Stimulated activated CD4-positive, alpha-beta T cell treated with anti-CD3 and anti-CD28 coated beads, Interleukin-4, amount 100 ng/mL, for 4 hours (primary cell): ENCODE measurements at places on chromosomes 7 and 10.

- DNase-seq = no peak
Measured at GRCh38 chr7:15647309-15647708, 39.2 kb downstream of the MEOX2 start.

- no peak for DNase-seq
Measured at GRCh38 chr10:110399965-110400933, 95.5 kb upstream of the SMNDC1 start.

- DNase-seq = no peak
Measured at GRCh38 chr7:55308186-55308929, 56.8 kb upstream of the LANCL2 start.

DNA sequence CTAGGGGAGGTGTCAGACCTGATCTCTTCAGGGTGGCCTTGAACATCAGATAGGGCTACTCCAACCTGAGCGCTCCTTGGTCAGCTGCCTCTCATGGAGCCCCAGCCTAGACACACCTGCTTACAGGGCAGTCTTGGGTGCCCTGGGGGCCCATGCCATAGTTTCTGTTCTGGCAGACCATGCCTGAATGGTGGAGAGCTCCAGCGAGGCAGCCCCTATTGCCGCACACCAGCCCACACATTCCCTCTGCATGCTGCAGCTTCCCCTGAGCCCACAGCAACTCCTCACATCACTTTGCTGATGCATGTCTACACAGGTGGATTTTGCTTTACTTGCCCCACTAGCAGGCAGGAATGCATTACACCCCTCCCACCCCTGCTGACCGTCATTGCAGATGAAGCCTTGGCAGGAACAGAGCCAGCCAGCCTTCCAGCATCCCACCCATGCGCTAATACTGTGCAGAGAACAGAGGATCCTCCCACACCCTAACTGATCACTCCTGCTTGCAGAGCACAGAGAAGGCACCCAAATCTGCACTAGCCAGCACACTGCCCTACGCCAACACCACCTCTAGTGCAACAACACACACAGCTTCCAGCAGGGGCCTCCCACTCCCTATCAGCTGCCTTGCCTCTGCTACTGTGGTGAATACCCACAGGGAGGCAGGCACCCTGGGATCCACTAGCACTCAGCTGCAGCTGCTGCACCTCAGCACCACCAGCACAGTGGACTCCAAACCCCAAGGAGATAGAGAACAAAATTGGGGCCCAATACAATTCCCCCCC, 43.0 kb upstream of the GRM3 start:
- DNase-seq = no peak

DNA sequence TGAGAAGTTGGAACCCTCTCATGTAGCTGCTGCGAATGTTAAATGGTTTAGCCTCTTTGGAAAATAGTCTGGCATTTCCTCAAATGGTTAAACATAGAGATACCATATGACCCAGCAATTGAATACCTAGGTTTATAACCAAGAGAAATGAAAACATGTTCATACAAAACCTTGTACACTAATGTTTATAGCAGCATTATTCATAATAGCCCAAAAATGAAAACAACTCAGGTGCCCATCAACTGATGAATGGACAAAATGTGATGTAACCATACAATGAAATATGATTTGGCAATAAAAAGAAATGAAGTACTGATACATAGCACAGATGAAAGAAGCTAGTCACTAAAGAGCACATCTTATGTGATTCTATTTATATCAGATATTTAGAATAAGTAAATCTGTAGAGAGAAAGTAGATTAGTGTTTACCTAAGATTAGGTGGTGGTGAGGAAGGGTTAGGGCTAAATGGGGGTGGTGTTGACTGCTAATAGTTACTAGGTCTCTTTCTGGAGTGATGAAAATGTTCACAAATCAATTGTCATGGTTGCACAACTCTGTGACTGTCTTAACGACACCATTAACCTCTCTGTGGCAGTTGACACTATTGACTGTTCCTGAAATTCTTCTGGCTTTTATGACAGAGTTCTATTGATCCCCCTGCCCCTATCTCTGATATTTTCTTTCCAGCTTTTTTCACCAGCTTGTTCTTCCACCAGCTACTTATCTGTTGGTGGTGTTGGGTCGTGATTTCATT, 35.2 kb downstream of the VCL start:
- no peak for DNase-seq

GRCh38 chr7:85010306-85010705, 176.6 kb downstream of the SEMA3D start:
- DNase-seq = no peak

DNA sequence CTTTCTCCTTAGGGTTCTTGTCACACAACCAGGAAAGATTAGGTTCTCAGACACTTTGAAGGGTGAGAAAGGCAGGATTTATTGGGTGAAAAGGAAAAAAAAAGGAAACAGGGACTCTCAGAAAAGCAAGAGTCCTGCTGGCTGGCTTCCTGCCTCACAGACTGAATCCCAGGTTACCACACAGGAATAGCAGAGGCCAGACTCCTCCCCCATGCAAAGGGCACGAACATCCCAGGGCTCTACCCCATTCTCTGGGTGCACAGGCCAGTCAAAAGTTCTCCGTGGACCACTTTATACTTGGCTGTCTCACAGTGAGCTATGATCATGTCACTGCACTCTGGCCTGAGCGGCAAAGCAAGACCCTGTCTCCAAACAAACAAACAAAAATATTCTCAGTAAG, 42.6 kb downstream of the HOXA1 start:
- DNase-seq = no peak

DNA sequence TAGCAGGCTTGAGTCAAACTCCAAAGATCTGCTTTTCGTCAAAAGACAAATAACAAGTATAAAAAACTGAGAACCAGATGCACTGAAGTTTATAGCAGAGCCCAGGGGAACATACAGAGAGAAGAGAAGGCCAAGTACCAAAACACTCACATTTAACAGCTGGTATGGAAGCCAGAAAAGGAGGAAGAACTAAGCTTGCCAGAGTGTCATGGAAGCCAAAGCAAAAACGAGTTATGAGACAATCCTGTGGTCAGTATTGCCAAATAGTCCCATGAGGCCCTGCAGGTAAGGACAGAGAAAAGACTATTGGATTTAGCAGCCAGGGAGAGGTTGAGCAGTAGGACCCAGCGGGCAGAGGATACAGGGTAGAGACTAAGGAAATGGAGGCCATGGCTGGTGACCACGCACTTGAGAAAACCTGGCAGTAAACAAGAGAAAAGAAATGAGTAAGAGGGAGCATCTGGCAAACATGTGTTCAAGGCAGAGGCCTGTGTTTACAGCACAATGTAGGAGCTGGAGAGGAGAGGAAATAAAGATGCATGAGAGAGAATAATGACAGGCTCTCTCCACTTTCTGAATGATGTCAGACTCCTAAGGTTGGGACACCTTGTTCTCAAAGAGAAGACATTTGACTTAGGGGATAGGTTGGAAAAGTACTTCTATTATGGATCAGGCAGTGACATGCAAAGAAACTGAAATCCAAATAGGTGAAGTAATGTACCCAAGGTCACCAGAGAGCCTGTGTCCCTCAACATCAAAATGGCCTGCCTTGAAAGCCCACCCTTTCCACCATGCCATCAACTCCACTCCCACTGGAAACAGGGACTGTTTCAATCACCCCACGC, 9.1 kb downstream of the CREB3L2 start:
- DNase-seq = no peak

DNA sequence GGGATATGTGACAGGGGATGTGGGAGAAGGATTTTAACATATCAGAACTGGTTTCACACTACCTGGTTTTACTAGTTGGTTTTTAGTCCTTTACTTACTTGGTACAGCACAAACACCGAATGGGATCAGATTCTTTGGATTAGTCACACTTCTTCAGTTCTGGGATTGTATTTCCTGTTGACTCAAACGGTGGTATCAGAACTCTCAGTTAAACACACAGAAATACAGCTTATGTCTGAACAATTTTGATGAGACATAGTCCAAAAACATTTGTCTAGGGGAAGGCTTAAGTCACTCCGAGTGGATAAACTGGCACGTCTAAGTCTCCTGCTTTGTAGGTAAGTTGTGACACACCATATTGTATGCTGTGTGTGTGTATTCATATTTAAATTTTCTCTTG, 480.5 kb downstream of the PHTF2 start:
- DNase-seq = no peak

- DNase-seq = no peak
Measured at GRCh38 chr10:69497231-69497561, 45.9 kb downstream of the TSPAN15 start.

GRCh38 chr10:18010050-18010449, 58.3 kb downstream of the SLC39A12 start:
- no peak for DNase-seq

DNA sequence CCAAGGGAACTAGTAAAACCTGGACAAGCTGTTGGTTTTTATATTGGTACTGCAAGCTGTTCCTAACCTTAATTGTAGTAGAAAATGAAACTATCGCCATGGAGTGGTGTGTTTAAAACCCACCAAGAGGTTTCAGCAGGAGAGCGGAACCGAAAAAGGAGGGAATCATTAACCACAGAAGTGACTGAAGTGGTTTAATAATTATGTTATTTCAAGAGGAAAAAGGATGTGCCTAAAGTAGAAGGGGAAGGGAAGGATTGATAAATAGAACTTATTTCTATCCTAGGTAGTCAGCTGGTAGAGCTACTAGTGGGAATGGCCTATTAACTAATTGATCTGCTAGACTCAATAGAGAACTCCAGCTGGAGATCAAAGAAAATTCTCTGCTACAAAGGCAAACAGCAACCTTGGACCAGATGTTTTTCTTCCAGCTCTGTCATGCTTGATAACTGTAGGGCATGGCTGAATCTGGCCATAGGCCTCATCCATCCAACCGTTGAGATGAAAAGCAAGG, 91.8 kb downstream of the BAMBI start:
- DNase-seq = no peak

GRCh38 chr7:137954614-137955013, 47.3 kb downstream of the CREB3L2 start:
- no peak for DNase-seq

DNA sequence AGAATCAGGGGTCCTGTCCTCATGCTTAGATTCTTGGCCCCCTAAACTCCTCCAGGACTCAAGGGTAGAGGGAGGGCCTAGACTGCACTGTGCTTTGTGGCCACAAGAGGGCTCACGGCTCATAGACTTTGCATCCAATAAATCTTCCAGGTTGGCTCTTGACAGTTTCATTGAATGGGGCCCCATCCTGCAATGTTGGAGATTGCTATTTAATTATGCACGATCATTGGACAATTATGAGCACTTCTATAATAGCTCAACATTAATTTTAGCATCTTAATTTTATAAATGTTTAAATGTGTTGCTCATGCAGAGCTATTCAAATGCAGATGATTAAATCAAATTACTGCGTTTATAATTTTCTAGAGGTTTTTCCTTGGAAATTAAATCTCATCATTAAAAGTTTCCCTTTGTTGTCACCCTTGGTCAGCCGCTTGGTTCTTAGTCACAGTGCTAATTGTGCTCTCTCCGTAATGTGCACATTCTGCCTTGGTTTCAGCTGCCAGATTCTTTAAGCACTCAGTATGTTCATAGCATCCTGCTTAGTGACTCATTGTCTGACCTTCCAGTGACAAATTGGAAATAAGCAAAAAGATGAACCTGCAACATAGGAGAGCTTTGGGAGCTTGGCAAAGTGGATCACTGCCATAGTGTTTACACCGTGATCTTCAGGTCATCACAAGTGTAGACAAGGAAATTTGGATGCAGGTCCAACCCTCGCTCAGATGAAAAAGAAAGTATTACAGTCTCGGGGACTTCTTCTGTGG, 33.4 kb upstream of the PLPP4 start:
- DNase-seq = no peak

- DNase-seq = no peak
Measured at GRCh38 chr10:128943111-128943510, 523.9 kb upstream of the MGMT start.

DNA sequence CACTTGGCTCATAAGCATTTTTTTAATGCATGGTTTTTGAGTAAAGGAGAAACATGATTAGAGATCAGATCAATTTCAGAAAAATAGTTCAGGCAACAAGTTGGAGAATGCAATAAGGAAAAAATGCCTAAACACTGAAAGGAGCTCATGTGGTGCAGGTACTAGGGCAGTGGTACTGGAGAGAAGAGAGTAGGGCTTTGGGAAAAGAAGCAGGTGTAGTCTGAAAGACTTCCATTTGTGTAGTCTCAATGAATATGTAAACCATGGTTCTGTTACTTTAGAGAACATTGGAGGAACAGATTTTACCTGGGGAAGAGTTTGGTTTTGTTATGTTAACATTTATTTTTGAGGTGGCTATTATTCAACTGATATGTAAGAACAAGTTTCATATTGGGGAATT, 5.5 kb downstream of the GTPBP10 start:
- no peak for DNase-seq

DNA sequence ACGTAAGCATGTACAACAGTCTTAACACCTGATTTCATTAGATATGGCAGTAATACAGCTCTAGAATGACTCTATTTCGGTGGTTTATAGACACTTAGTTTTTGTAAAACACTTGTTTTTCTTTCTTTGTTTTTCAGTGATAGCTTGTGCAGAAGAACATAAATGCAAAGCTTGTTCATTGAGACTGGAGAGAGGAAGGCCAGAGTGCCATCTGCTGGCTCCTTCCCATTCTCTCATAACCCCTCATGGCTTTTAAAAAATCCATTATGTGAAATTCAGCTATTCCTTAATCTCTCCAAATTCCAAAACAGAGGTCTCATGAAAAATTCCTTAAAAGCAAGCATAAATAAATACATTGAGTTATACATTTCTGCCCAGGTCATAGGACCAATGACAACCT, 76.3 kb downstream of the CACNB2 start:
- DNase-seq = no peak

GRCh38 chr7:107850643-107851042, 40.3 kb upstream of the DLD start:
- DNase-seq = no peak

DNA sequence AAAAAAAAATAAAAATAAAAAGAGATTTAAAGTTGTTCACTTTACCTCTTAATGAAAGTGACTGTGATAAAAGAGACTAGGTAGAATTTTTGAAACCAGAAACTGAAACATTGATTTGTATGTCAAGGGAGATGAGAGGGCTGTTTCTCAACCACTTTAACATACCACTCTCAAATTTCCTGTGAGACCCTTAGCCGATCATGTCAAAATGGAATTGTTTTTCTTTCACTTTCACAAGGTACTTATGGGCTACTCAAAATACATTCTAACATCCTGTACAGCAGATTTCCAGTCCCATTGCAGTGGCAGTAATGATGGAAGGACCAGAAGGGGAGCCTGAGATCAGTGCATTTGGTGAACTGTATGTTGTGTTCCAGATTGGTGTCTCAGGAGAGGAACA, 261.2 kb downstream of the PPP1R3A start:
- DNase-seq = no peak

- DNase-seq = no peak
Measured at GRCh38 chr10:133401500-133401899, 7.5 kb downstream of the MTG1 start.

- no peak for DNase-seq
Measured at GRCh38 chr10:50387732-50388073, 136.4 kb upstream of the ASAH2 start.

DNA sequence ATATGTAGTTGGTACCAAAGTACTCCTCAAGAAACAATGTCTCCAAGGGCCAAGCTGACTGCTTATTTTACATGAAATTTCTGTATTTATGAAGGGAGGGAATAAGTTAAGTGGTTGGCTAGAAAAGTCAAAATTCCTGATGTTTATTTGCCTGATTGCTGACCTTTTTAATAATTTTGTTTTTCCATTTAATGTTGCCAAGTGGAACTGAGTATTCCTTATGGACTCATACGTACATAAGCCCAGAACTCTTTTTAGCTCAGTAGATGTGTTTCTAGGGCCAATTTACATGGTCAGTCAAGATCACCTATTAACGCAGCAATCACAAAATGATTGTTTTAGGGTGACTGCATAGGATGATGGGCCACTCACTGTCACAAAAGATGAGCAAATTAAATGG, 78.3 kb upstream of the FZD8 start:
- DNase-seq = no peak

GRCh38 chr7:140489026-140489359, 9.7 kb upstream of the MKRN1 start:
- DNase-seq = no peak
